ENCODE measurements at places on chromosomes 7 and 10.

DNA sequence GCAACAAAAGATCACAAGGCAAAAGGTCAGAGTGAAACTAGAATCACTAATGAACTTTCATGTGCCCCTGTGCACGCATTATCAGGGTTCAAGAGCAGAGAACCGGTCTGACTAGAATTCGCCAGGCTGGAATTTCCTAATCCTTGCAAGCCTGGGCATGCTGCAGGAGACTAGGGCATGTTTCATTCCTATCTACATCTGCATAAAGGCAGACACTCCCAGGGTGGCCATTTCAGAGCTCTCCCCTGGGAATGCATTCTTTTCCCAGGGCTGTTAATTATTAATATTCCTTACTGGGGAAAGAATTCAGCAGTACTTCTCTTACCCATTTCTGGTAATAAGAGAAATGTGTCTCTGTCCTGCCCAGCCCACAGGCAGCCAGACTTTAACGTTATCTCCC lies 90.5 kb downstream of the CDC14C start:
- no peak for DNase-seq

- DNase-seq: no peak
Measured at GRCh38 chr7:143938379-143939243, 3.6 kb downstream of the OR2F2 start.

DNA sequence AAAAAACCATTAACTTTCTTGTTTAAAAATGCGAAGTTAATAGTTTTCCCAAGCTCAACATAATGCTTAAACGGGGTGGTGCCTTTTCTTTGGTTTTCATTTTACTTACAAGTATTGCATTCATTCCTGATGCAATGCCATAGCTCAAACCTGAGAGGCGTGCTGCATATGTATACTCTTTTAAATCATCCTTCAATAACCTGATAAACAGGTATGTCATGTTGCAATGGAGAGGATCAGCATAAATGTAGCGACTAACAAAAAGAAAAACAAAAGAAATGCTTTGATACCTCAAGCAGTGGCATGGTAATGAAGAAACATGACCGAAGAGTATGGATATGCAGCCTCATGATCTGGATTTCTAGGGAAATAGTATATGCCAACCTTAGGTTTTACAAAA lies 95.4 kb downstream of the IDE start:
- DNase-seq: no peak

- no peak for DNase-seq
Measured at GRCh38 chr10:9234191-9234590, 1179.7 kb downstream of the GATA3 start.

DNA sequence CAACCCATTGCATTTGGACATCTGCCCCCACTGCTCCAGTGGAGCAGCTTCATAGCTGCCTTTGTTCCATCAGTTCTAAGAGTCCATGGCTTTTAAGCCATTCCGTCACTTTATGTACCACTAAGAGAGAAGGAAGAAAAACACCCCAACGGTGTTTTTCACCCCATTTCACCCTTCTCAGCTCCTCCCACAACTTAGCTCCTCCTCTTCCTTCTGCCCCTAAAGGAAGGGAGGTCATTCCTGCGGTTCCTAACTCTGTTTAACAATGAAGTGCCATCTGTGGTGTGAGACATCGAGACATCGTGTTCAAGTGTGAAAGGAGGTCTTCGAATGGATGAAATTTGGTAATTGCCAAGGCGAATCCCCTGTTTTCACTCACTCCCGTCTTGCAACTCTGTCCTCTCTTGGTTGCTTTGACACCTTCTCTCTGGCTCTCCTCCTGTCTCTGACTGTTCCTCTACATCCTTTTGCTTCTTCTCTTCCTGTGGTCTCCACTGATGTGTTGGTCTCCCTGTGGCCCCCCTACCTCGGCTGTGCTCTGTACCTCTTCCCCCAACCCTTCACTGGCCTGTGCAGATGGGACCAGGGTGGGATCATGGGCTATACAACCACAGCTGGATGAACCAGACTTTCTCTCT lies 23.0 kb downstream of the SMKR1 start:
- no peak for DNase-seq

DNA sequence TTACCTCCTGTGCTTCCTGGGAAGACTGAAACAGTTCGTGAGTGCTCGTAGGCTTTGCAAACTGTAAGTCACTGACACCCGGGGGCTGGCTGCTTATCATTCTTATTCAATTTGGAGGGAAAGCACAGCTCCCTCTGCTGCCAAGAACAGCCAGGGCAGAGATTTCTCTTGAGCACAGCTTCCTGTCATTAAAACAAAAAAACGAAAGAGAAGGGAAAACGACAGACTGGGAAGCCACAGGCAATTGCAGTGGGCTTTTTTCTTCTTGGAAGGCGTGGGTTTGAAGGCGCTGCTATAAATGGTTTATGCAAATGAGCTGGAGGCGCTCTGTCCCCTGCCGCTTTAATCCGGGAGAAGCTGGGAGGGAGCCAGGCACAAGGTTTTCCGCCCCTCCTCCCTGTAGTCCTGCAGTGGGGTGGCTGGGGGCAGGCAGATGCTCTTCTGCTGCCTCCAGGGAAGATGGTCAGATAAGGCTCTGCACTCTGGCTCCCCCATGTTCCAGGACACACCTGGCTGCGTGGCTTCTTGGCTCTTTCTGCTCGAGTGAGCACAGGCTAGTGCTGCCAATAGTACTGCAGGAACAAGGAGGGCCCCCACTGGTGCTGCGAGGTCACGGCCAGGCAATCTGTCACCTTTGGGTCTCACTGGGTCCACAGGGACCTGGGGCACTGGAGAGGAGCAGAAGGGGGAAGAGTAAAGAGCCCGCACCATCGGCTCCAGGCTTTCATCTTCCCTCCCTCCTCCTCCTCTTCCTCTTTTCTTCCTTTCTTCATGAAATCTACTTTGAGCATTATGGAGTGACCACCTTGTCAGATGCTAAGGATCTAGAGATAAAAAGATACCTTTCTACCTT lies 49.5 kb downstream of the NEURL1 start:
- DNase-seq: peak; percentile 46

GRCh38 chr10:71638822-71639719 lies 80.5 kb downstream of the C10orf105 start:
- DNase-seq: no peak

DNA sequence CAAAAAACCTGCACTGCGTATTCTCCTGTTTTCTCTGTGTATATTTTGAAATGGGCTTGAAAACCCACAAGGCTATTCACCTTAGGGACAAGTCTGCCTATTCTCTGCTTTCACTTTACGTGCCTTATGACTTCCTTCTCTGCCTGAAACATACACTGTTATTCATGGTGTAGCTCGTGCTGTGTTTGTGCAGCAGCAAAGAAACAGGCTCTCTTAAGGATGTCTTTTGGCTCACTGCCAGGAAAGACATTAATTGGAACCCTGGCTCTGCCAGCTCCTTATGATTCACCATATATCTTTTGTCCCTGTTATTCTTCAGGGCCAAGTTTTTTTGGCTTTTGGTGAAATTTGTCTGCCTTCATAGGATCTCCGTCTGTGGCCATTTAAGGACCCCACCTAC lies 92.4 kb downstream of the TMEM106B start:
- peak; percentile 60 for DNase-seq

GRCh38 chr10:124296813-124297788 lies 121.6 kb downstream of the OAT start:
- DNase-seq: no peak

DNA sequence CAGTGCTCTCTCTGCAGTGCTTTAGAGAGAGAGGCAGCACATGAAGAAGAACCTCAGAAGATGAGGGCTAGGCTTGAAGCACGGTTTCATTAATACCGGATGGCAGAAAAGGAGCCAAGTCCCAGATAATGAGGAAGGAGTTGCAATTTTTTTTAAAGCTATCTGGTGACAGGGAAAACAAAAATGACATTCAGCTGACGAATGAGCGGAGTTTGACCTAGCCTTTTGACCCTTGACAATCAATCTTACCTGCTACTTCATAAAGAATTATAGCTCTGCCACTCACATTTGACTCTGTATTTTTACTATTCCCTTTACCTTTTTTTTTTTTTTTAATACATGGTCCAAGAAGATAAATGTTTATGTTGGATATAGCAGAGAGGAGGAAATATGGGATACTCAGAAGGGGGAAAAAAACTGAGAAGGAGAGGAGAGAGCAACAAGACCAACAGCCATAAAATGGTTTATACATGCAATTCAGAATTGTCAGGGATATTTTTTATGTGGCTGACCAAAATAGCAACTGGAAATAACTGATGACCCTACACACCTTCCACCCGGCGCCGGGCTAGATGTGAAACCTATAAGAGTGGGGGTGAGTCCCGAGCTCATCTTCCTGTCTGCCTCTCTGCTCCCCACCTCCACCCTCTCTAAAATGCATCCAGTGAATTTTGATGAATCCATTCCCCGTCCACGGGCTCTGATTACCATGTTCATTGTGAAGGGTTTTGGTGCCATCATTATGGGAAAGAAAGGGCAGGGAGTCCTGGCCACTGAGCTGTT lies 274.4 kb upstream of the YAE1 start:
- no peak for DNase-seq

- no peak for DNase-seq
Measured at GRCh38 chr10:28840202-28840601, 162.9 kb downstream of the BAMBI start.

DNA sequence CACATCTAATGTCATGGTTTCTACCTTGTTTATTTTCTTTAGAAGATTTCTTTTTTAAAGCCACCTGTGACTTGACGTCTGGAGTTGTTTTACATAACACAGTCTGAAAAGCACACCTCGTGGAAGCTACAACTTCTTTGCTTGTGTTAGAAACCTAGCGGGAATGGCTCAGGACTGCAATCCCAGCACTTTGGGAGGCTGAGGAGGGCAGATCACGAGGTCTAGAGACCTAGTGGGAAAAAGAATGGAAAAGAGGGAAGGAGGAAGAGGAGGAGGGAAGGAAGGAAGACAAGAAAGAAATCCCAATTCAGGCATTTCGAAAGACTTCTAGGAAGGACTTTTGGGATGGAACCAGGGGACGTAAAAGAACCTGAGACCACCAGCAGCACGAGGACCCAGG lies 146.3 kb upstream of the CELF2 start:
- DNase-seq: no peak

- DNase-seq: no peak
Measured at GRCh38 chr7:140654109-140654387, 13.4 kb upstream of the DENND2A start.

DNA sequence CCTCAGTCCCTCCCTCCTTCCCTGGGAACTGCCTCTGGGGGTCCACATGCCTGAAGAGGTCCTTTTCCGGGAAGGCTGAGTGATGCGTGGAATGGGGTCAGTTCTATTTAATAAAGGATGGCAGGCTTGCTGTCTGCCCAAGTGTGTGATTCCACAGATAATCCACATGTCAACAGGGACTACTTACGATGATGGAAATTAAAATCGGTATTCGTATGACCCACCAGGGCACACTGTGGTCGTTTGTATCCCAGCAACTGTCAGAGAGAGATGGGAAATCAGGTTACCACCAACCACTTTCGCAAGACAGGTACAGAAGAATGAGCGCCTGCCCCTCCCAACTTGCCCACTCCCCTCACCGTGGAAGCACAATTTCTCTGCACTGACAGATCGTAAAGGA lies 110.3 kb downstream of the VIPR2 start:
- DNase-seq: no peak

DNA sequence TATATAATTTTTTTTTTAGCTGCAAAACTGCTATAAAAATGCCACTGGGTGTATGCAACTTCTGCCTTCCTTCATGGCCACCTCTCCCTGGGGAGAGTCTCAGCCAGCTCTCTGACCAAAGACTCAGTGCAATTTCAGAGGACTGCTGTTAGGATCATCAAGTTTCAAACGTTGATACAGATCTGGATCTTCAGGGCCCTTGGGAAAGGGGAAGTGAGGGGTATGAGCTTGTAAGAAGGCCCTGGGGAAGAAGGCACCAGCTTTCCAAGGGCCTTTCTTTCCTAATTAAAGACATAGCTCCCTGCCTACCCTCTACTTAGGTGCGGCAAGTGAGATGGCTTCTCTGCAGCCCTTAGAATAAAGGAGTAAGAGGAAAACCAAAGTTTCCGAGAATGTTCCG lies 130.4 kb downstream of the CUL2 start:
- no peak for DNase-seq

- no peak for DNase-seq
Measured at GRCh38 chr7:81590131-81590530, 179.7 kb downstream of the HGF start.

DNA sequence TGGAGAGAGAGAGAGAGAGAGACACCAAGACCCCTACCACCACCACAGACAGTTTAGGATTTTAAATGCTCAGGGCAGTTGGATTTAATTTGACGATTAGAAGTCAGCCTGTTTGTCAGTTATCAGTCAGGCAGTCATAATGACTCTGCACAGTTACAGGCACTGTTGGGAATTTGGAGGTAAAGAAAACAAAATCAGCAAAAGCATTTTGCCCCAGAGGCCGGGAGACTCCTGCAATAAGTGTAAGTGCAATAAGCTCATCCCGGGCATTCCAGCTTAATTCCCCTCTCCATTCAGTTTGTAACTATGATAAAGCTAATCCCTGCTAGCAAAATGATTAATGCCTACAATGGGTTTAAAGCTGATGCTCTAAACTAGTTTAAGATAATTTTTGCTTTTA lies 13.5 kb downstream of the SEMA3C start:
- DNase-seq: no peak

DNA sequence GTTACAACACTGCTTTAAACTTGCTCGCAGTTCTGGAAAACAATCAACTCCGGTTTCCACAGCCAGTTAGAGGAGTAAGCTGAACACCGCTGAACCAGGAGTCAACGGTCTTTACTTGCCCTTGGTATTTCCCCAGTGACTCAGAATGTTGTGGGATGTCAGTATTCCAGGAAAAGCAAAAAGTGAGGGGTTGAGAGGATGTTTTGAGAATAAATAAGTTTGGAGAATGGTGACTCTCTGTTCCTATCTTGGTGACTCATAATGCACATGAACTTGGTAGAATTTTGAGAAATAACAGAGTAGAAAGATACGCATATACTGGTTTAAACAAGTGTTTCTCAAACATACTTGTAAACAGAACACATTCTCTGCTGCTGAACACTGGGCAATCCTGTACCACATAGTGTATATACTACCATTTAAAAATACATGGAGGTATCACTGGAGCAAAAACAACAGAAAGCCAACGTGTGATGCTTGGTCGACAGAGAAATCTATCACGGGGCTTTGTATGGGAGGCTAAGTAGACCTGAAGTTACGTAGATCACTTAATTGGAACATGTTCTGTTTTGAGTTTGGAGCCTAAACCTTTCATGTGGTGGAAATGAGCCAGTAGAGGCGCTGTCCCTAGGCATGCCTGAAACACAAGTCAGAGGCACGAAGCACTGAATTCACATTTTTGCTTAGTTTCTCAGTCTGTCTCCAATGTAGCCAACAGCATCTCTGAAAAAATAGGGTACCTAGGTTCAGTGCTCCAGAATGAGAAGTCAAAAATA lies 534.3 kb downstream of the PARD3 start:
- peak; percentile 88 for DNase-seq

GRCh38 chr7:151016942-151017341 lies 7.4 kb downstream of the ATG9B start:
- no peak for DNase-seq

GRCh38 chr10:107540981-107541380 lies 376.5 kb upstream of the SORCS1 start:
- DNase-seq: no peak

Measured in Daoy (cell line).